ENCODE measurements at places on chromosomes 2 and 18.

DNA sequence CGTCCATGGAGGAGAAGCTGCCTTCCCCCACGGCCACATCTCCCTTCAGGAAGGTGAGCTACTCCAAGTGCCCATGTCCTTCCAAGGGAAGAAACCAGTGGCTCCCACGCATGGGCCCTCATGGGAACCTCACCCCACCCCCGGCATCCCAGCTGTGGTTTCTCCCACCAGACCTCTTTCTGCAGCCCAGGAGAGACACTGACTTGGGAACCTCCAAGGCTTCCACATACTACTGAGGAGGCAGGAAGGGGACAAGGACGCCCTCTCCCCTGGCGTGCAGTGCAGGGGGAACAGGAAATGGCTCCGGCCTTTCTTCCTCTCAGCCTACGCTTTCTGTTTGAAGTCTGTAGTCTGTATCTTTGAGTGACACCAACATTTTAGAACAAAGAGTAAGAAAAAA lies 104.5 kb upstream of the EPC2 start:
- DNase-seq, result no peak

DNA sequence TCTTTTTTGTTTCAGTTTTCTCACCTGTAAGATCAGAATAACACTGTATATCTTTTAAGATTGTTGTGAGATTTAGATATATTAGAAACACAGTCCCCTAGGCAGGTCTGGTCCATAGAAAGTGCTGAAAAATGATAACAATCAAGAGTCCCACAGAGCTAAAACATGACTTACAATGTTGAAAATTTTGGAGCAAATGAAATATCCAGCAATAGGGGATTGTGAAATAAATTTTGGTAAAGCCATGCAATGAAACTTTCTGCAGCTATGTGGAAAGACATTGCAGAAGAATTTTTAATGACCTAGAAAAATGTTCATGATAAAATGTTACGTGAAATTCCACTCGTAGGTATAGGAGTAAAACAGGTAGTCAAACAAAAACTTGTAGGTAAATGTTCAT lies 127.6 kb upstream of the SERPINE2 start:
- DNase-seq, result no peak

DNA sequence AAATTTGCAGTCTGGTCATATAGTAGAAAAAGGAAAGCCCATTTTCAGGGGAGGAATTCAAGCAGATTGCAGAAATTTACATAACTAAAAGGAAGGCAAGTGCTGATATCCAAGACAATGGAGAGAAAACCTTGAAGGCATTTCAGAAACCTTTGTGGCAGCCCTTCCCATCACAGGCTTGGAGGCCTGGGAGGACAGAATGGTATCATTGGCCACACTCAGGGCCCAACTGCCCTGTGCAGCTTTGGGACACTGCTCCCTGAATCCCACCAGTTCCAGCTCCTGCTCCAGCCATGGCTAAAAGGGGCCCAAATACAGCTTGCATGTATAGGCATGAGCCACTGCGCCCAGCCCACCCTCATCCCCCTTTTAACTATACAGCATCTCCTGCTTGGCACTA lies 81.1 kb upstream of the NYAP2 start:
- no peak for DNase-seq

- DNase-seq, result no peak
Observed at GRCh38 chr2:181483211-181483610, 26.0 kb downstream of the ITGA4 start.

DNA sequence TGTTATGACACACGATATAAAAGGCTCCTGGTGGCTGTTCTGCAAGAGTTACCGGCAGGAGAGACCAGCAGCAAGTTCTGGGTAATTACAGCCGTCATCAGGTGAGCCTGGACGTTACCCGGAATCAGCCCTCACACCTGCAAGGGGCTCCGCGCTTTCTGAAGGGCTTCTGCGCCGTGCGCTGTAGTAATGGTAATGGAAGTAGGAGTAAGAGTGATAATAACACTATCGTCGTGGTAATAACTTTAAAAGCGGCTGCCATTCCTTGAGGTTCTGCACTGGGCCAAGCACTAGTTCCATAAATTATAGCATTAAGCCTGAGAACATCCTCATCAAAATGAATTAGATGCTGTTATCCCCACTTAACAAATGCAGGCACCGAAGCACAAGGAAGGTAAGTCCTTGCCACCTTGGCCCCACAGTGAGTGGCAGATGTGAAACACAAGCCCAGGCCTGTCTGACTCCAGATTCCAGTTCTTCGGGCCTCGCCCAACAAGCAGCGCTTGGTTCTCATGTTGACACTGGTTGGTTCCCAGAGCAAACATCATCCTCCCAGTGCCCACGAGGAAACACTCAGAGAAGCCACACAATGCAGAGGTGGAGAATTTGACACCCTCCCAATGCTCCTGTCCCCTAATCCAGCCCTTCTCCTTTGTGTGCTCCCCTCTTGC lies 205.2 kb downstream of the EIPR1 start:
- DNase-seq, result no peak

GRCh38 chr2:101305035-101305434 lies 3.5 kb downstream of the RNF149 start:
- no peak for DNase-seq

GRCh38 chr2:37585982-37586621 lies 85.3 kb downstream of the CDC42EP3 start:
- peak; percentile 84 for DNase-seq

DNA sequence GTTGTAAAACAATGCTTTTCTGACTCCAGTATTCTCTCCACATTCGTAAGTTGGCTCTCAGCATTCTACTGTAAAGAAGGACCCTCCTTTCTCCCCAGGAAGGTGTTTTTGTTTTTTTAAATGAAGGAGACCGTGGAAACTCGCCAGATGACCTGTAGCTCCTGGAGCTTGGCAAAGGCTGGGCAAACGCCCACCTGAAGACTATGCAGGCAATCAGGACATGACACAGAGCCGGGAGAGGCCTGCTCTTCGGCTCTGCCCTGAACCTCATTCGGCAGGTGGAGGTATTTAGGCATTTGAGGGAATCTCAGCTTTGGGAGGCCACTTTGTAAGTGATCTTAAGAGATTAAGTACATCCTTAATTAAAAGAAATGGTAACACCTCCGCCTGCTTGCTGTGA lies 17.4 kb downstream of the CASP10 start:
- no peak for DNase-seq

DNA sequence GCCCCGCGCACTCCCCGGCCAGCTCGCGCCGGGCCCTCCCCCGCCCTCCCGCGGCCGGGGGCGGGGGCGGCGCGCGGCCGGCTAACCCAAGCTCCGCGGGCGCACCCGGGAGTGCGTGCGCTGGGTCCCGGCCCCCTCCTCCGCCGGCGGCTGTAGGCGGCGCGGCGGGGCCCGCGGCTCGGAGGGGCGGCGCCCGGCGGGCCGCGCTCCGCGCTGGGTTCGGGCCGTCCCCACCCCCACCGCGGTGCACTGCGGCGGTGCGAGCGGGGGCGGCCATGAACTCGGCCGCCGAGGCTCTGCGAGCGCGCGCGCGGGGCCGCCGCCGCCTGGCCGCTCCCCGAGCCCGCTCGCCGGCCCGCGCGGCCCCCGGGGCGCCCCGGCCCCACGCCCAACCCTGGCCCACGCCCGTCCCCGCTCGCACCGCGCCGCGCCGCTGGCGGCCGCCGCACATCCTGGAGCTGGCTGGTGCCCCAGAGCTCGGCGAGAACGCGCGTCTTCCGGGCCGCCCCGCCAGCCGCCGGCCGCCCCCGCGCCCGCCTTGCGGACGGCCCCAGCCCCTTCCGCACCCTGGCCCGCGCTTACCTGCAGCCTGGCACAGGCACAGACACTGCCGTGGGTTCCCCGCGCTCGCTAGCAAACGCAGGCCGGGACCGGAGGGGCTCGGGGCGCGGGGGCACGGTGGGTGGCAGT lies at the start of gene ZBTB14:
TSS of gene ZBTB14 (minus strand) at position 496 of the 690 bp plus-strand sequence. CDS start 2,480 bp downstream, outside the sequence.
- DNase-seq, result peak; percentile 78

- no peak for DNase-seq
Observed at GRCh38 chr2:75311993-75312392, 112.7 kb upstream of the TACR1 start.

GRCh38 chr2:188975497-188976102 lies 1.4 kb downstream of the COL3A1 start:
- DNase-seq, result no peak

- no peak for DNase-seq
Observed at GRCh38 chr2:1731447-1731962, 12.8 kb downstream of the PXDN start.

GRCh38 chr2:128833664-128834027 lies 515.0 kb upstream of the HS6ST1 start:
- DNase-seq, result no peak

GRCh38 chr18:7590826-7591560 lies 23.9 kb downstream of the PTPRM start:
- no peak for DNase-seq

GRCh38 chr2:129193961-129194360 lies 785.5 kb upstream of the RAB6C start:
- DNase-seq, result no peak

DNA sequence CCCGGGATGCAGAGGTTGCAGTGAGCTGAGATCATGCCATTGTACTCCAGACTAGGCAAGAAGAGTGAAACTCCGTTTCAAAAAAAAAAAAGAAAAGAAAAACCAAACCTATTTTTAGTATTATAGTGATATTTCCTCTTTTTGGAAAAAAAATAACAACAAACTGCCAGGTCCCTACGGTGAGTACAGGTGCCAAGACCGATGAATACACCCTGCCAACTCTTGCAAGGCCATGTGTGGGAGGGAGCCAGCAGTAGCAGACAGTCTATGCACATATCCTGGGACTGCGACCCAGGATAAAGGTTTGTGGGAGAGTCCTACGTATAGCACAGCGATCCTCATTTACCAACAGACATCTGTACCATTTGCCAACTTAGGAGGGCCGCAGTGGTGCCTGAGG lies 69.6 kb upstream of the DNMT3A start:
- no peak for DNase-seq

DNA sequence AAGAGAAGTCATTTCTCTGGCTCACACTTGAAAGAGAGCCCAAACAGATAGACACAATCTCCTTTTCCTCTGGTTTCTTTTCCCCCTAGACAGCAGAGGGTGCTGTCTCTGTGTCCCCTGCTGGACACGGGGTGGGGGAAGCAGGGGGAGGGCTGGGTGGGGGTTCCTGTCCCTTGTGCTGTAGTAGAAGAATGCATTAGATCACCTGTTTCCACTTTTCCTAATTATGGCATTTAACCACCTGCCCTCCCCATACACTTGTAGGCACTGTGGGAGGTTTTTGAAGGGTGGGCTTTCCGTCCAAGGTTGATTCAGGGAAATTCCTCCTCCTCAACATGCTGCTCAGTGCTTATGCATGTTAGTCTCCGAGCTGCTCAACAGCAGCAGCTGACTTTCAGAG lies 206.2 kb upstream of the EPAS1 start:
- DNase-seq, result no peak

DNA sequence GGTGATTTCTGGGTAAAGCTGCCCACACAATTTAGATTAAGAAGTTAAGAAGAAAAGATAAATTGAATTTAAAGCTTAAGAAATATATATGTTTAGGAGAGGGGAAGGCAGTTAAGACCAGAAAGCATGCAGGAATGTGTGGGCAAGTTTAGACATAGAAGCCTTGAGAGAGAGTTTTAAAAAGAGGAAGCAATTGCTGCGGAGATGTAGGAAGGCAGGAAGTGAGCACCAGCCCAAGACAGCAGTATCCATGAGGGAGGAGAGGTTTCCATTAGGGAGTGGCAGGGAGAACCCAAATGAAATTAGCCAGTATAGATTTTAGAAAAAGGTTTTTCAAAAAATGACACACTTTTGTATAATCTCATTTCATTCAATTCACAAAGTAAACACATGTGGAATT lies 24.3 kb downstream of the DSC2 start:
- DNase-seq, result no peak

DNA sequence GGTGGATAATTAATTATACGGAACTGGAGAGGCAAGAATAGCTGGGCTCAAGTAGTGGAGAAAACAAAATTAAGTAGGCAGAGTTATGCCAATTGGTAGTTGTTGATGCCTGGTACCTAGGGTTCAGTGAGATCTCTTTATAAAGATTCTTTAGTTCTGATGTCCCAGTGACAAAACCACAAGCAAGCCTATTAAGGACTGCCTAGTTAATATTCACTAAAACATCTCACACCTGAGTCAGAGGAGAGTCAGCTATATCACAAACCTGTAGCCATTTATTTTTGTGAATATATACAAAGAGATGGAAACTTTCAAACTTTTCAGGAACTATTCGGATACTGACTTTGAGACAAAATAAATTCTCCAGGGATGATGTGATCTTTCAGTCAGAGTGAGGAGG lies 213.9 kb upstream of the CYP26B1 start:
- DNase-seq, result no peak

- no peak for DNase-seq
Observed at GRCh38 chr2:134247679-134248078, 6.2 kb upstream of the MGAT5 start.

Data from CD4-positive, alpha-beta memory T cell (primary cell).